ENCODE measurements at places on chromosomes 3 and 15.

DNA sequence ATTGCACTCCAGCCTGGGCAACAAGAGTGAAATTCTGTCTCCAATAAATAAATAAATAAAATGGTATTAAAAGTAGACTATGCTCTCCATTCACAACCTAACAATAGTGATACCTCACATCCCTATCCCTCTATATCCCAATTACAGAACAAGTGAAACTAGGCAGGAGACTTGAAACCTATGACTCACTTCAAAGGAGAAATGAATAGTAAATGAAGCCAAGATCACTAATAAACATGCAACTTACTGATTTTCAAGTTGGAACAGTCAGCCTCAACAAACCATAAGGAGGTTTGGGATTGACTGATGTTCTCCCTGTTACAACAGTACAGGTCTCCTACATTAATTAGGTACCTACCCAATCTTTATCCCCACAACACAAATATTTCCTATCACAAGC lies 103.4 kb downstream of the GSK3B start:
- H3K4me1 ChIP-seq: no peaks in the 10 kb centered on the region
- no peak overlapping the region for H3K4me3 ChIP-seq
- H3K27ac ChIP-seq: no peak overlapping the region

DNA sequence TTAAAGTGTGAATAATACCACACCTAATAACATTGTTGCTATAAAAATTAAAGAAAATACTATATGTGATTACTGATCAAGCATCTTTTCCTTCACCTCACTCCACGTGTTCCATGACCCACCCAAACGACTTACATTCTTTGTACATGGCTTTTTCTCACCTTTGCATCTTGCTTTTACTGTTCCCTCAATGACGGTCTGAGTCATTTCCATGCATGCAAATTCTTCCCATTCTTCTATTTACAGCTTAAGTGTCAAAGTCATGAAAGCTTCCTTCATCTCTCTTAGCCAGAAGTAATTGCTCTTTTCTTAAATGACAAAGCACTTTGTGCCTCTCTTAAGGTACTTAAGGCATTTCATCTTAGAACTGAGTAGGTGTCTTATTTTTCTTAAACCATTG lies 64.0 kb downstream of the GREM1 start:
- no peaks in the 10 kb centered on the region for H3K4me1 ChIP-seq
- no peaks in the 10 kb centered on the region for H3K36me3 ChIP-seq
- no peak overlapping the region for H3K4me3 ChIP-seq

- no peak for DNase-seq
- no peak overlapping the region for H3K4me3 ChIP-seq
- no peaks in the 10 kb centered on the region for H3K36me3 ChIP-seq
- H3K27me3 ChIP-seq: no peaks in the 10 kb centered on the region
- H3K27ac ChIP-seq: no peak overlapping the region
- H3K4me1 ChIP-seq: peaks cover 9% of the 10 kb centered on the region
These were observed 51.5 kb downstream of the MAP4 start for GRCh38 chr3:47964740-47965139.

DNA sequence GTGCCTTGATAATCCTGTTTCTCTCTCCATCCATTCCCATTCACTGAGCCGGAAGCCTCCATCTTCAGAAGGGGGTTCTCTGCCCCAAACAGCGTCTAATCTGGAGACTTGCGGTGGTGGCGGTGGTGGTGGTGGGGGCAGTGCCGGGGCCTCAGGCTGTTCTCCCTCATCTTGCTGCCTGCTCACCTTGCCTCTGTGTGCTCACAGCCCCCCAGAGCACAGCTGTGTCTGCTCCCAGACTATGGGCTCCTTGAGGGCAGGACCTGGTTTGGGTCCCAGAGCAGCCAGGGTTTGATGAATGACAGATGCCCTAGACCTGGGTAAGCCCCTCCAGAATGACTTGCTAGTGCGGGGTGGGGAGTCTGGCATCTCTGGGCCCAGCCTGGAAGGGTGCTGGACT lies 430 bp upstream of the PSTPIP1 start:
- DNase-seq: peak; percentile 7
- no peaks in the 10 kb centered on the region for H3K27me3 ChIP-seq
- no peaks in the 10 kb centered on the region for H3K36me3 ChIP-seq
- H3K4me1 ChIP-seq: peaks cover 11% of the 10 kb centered on the region
- H3K27ac ChIP-seq: peak overlapping the region; percentile 65

- no peak overlapping the region for H3K4me3 ChIP-seq
- H3K27ac ChIP-seq: peak overlapping the region; percentile 77
- H3K36me3 ChIP-seq: no peaks in the 10 kb centered on the region
- H3K4me1 ChIP-seq: peaks cover 5% of the 10 kb centered on the region
These were observed 30.9 kb downstream of the DAG1 start for GRCh38 chr3:49500732-49501609.

- H3K4me3 ChIP-seq: no peak overlapping the region
- DNase-seq: no peak
- no peaks in the 10 kb centered on the region for H3K27me3 ChIP-seq
- H3K36me3 ChIP-seq: no peaks in the 10 kb centered on the region
- H3K27ac ChIP-seq: no peak overlapping the region
These were observed 32.2 kb upstream of the PLA2G4E start for GRCh38 chr15:42053010-42053409.

GRCh38 chr15:63414474-63415120 lies 33.0 kb upstream of the CA12 start:
- DNase-seq: no peak
- H3K4me3 ChIP-seq: no peak overlapping the region

DNA sequence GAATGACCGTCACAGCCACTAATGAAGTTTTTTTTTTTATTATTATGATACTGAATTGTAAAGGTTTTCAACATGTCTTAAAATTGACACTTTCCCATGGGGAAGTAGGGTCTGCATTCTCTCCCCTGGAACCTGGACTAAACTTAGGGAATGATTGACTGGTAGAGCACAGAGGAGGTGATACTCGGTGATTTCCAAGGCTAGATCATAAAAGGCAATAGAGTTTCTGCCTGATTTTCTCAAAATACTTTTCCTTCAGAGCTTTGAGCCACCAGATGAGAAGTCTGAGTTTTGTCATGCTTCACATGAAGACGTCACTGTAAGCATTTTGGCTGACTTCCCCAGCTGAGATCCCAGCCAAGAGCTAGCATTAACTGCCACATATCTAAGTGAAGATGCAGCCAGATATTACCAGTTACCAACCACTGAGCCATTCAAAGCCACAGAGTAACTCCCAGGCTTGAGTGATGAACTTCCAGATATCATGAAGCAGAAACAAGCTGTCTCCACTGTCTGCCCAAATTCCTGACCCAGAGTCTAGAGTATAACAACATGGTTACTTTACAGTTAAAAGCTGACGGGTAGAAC lies 105.8 kb downstream of the LSAMP start:
- no peaks in the 10 kb centered on the region for H3K4me1 ChIP-seq
- no peak overlapping the region for H3K4me3 ChIP-seq
- DNase-seq: peak; percentile 25
- H3K36me3 ChIP-seq: no peaks in the 10 kb centered on the region
- peak overlapping the region; percentile 57 for H3K27ac ChIP-seq
- no peaks in the 10 kb centered on the region for H3K27me3 ChIP-seq

GRCh38 chr3:49339581-49339940 lies 292 bp downstream of the USP4 start:
- H3K36me3 ChIP-seq: no peaks in the 10 kb centered on the region
- H3K4me3 ChIP-seq: peak overlapping the region; percentile 90
- peak; percentile 29 for DNase-seq
- peaks cover 45% of the 10 kb centered on the region for H3K4me1 ChIP-seq

All from transverse colon (tissue), 4 donors.